ENCODE measurements at places on chromosomes 1 and 21.

DNA sequence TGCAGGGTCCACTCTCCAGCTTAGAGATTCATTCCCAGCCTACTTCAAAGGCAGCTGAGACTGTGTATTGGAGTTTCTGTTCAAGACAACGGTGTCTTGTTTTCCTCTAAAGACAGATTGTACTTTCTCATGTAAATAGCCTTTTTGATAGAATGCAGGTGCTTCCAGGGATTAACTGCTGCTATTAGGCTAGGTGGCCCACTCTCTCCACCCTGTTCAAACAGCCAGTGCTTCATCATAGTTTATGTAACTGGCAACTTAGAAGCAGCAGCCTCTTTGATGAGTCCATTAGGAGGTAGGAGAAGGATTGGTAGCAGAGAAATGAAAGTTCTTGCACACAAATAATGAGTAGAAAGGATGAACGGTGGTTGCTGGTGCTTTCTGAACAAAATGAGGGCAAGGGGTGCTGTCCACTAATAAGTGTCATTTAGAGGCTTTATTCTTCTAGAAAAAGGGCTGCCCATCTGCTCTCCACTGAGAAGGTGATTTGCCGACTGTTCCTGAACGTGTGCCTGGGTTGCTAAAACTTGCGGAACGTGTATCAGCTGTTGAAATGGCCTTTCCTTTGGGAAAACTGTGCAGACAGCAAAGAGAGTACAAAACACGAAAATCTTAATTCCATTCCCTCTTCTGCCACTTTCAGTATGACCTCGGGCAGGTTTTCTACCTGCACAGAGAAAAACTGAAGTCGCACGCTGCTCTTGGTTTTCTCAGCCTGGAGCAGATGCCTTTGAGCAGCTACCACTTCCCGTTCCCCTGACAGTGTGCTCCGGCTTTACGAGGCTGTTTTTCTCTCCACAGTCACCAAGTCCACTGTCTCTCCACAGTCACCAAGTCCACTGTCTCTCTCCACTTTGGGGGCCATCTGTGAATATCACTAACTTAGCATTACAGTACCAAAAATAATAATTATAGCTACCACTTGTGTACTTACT, 228.9 kb downstream of the KIF26B start:
- DNase-seq, result no peak

GRCh38 chr1:147389532-147390184, 147.2 kb downstream of the CHD1L start:
- DNase-seq, result peak; percentile 3

DNA sequence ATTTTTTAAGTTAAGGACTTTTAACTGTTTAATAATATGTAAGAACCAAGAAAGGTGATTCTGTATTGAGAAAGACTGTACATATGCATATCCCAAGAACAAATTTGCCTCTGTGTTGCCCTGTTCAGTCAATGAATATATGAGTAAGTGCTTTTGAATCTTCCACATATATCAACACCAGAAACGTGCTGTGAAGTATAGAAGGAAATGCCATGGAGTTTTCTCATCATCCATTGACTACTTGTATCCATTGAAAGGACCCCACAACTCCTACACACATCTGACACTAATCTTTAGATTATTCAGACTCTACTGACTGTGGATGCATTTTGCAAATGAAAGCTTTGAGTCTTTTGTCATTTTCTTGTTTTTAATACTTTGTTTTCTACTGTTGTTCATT, 366.9 kb downstream of the S1PR1 start:
- no peak for DNase-seq

DNA sequence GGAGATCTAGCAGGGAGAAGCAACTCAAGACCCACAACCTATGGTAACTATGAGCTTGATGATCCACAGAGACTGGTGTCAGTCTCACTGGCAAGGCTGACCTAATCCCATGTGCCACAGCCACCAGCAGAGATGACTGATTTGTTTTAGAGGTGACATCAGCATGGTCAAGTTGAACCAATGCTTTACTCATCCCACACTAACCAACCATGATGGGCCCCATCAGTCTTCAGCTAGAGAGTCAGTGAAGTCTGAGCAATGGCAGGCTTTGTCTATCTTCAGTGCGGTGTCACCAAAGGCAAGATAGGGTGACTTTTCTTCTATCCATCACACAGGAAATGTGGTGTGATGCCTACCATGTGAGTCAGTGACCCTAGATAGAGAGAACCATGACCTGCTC, 1470.7 kb downstream of the NCAM2 start:
- no peak for DNase-seq

DNA sequence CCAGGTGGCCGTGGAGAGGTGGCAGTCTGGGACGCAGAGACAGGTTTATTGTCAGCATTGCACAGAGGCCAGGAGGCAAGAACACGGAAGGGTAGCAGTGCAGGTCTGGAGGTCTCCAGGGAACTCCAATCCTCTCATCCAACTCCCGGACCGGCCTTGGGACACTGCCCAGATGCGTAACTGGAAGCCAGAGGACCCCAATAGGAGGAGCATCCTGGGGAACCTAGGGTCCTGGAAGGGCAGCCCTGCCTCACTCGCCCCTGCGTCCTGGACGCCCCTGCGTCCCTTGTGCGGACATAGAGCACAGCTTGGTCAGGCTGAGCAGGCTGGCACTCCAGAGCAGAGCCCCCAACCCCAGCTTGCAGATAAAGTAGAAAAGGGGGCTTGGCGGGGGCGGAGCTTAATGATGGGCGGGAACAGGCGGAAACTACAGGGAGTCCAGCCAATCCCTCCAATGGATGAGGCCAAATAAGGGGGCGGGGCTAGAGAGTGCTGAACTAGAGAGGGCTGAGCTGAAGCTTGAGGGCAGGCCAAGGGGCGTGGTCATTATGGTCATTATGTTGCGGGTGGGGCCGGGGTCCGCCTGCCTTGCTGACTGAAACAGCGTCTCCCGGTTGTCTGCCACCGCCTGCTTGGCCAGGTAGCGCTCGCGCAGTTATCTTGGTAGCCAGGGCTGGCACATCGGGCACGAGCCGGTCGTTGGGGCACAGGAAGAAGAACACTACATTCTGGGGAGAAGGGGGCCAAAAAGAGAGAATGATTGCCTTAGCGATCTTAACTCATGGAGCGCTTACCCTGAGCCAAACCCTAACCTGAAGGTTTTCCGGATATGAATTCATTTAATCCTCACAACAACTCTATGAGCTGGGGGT, 3.7 kb upstream of the ARHGEF19 start:
- DNase-seq, result peak; percentile 50

GRCh38 chr1:230204842-230205241, 137.8 kb downstream of the GALNT2 start:
- no peak for DNase-seq

GRCh38 chr1:112637254-112638109, 17.9 kb downstream of the CAPZA1 start:
- peak; percentile 77 for DNase-seq

DNA sequence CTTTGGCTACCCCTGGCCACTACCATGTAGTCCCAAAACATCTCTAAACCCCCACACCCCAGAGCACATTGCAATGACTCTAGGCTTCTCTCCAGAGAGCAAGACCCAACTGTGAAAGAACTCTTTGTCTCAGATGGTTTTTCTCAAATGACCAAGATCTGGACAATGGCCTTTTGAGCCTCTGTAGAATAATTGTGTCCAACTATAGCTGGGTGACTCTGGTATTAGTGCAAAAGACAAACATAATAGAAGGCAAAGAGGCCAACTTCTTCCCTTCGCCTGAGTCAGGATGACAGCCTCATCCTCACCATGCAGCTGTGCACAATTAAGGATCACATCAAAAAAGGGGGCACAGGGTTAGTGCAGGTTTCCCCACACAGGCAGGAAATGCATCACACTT, 139.6 kb downstream of the BRINP2 start:
- peak; percentile 97 for DNase-seq

- DNase-seq, result no peak
Measured at GRCh38 chr1:237976331-237976730, 85.6 kb upstream of the ZP4 start.

DNA sequence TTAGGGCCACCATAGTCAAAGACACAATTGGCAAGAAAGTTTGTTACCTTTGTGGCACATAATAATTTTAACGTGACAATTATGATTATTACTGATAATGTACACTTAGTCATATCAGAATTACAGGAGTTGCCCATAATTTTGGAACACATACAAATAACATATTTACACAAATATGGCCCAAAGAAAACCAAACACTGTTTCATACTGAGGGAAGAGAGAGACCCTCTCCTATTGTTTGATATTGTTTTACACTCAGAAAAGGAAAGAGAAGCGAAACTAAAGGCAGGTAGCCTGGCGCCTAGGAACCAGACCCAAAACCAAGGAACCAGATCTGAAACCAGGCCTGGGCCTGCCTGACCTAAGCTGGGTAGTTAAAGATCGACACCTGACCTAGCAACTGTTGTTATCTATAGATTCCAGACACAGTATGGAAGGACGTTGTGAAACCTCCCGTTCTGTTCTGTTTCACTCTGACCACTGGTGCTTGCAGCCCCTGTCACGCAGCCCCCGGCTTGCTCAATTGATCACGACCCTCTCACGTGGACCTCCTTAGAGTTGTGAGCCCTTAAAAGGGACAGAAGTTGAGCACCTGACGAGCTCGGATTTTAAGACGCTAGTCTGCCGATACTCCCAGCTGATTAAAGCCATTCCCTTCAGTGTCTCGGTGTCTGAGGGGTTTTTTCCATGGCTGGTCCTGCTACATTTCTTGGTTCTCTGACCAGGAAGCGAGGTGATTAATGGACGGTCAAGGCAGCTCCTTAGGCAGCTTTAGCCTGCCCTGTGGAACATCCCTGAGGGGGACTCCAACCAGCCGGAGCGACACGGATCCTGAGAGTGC, 27.9 kb downstream of the C1orf115 start:
- DNase-seq, result no peak

DNA sequence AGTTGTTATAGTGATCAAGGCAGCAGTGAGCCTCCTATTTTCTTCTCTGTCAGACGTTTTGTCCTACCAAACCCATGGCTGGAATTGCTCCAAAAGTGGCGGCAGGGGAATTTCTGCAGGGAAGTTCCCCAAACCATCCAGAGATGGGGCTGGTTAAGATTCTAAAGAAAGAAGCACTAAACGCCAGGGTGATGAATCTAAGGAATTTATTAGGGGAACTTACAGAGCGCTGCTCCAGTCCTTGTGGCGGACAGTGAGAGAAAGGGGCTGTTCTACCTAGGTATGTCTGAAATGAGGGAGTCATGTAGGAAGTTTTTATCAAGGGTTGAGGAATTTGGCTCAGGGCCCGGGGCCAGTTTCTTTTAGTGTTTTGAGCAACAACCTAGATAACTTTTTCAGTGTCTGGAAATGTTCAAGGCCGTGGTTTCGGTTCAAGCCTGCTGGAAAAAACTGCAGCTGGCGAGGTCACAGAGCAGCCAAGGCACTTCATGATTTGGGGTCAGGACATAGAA, 222.4 kb upstream of the B3GALT2 start:
- DNase-seq, result no peak

GRCh38 chr1:145799806-145800205, 24.1 kb downstream of the RNF115 start:
- DNase-seq, result no peak

- DNase-seq, result no peak
Measured at GRCh38 chr1:198295971-198296370, 139.2 kb downstream of the NEK7 start.

DNA sequence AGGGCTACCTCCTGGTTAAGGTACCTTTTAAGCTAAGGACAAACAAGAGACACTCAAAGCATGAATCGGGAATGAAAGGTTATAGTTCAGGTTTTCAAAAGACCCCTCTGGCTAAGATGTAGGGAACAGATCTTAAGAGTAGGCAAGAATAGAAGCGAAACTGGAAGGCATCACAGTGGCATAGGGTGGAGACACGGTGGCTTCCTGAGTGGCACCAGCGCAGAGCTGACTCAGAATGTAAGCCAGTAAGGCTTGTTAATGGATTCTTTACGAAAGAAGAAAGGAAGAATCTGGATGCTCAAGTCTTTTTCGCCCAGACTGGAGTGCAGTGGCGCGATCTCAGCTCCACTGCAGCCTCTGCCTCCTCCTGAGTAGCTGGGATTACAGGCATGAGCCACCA, 21.2 kb downstream of the PADI6 start:
- no peak for DNase-seq

DNA sequence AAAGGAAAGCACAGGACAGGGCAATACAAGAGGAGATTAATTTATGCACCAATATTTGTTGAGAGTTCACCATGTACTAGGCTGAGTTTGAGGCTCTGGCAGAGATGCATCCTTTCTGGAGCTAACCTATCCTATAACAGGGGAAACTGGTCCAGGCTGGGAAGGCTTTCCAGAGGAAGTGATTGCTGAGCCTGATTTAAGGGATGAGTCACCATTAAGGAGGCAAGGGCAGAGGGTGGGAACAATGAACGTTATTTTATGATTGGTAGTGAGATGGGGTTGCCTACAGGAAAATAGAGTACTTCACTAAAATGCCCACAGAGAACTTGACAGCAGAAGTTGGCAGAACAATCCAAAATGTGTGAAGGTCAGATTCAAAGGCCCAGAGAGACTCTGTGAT, 141.4 kb downstream of the PLPP3 start:
- DNase-seq, result no peak

- no peak for DNase-seq
Measured at GRCh38 chr1:151776665-151777062, 13.4 kb upstream of the MRPL9 start.

GRCh38 chr1:75539230-75540116, 71.4 kb downstream of the SLC44A5 start:
- no peak for DNase-seq

DNA sequence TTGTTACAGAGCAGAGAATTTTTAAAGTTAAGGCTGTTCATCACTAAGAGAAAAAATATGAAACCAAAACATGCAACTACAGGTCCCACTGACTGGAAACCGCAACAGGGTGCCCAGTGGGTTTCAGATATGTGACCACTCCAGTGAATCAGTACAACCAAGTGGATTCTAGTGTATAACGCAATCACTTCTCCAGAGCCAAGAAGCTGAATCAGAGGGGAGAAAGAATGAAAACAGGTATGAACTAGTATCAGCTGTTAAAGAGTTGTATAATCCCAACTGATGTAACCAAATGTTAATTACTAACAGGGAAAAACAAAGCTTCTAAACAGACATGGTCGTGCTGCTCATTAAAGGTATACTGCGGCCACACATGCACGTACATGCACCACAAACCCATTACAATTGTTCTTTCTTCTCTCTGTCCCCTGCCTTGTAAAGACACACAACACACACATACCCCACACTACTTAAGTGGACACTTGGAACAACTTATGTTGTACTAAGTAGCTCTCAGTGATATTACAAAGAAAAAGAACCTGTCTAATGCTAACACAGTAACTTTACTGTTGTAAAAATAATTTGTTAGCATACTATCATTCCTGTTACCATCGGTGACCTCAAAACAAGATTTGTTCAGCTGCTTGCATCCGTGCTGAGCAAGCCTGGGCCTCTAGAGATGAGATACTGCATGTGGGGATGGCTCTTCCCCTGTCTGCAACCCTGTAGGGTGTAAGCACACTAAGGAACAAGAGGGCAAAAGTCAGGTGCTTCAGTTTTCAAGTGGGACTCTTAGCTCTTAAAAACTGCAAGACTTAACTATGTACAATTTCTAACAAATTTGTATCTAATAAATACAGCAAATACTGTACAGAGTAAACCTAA, 74.2 kb downstream of the PTPN14 start:
- no peak for DNase-seq

DNA sequence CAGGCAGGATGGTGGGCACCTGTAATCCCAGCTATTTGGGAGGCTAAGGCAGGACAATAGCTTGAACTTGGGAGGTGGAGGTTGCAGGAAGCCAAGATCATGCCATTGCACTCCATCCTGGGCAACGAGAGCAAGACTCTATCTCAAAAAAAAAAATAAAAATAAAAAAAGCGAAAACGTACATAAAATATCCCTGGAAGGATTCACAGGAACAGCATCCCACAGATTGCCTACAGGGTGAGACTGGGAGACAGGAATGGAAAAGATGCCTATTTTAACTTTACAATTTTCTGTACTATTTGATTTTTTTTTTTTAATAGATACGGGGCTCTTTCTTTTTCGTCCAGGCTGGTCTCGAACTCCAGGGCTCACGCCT, 604 bp upstream of the NBPF3 start:
- DNase-seq, result no peak
